ENCODE measurements at places on chromosomes 5 and 9.

- H3K27me3 ChIP-seq, result peaks cover 36% of the 10 kb centered on the region
- no peak overlapping the region for H3K4me3 ChIP-seq
- peak overlapping the region; percentile 1 for H3K27ac ChIP-seq
- H3K4me1 ChIP-seq, result peaks cover 3% of the 10 kb centered on the region
- H3K36me3 ChIP-seq, result no peaks in the 10 kb centered on the region
Observed at GRCh38 chr9:113673726-113674125, 202.4 kb upstream of the ZNF618 start.

DNA sequence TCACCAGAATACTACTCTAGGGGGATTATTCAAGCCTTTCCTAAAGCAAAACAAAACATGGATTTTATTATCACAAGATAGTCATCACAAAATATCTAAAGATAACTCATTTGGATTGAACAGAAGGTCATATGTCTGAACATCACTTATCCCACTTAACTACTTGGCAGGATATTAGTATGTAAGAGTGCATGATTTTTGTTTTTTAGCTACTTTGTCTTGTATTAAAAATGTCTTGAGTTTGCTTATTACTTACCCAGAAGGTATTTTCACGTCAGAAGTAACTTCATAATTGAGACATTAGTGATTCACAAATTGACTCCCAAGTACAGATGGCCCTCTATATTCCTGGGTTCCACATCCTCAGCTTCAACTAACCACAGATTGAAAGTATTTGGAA, 113.8 kb downstream of the TLE4 start:
- peaks cover 29% of the 10 kb centered on the region for H3K4me1 ChIP-seq
- no peaks in the 10 kb centered on the region for H3K27me3 ChIP-seq
- H3K4me3 ChIP-seq, result no peak overlapping the region
- no peak overlapping the region for H3K27ac ChIP-seq
- no peak for DNase-seq
- no peaks in the 10 kb centered on the region for H3K36me3 ChIP-seq

DNA sequence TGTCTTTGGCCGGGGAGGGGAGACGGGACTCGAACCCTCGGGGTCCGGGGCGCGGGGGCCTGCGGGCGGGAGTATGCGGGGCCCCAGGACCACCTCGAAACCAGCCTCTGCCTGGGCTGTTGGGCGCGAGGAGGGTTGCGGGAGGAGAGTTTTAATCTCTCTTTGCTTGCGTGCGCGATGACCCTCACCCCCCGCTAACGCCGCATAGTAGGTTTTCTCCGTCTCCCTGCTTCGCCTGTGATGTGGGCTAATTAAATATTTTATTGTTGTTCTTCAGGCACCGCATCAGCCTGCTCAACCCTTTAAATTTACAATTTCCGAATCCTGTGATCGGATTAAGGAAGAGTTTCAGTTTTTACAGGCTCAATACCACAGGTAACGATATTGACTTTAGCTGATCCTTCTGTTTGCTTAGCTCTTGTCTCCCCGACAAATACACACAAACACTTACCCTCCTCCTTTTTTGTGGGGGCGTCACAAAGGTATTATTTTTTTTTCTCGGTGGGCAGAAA, 1.7 kb downstream of the TLE4 start:
- peaks cover 35% of the 10 kb centered on the region for H3K4me1 ChIP-seq
- DNase-seq, result peak; percentile 22
- peak overlapping the region; percentile 97 for H3K27ac ChIP-seq
- peak overlapping the region; percentile 87 for H3K4me3 ChIP-seq
- peaks cover 37% of the 10 kb centered on the region for H3K27me3 ChIP-seq

GRCh38 chr9:127971357-127972235, 9.2 kb downstream of the EEIG1 start:
- peaks cover 28% of the 10 kb centered on the region for H3K4me1 ChIP-seq
- DNase-seq, result no peak
- peak overlapping the region; percentile 49 for H3K27ac ChIP-seq

GRCh38 chr5:153818626-153819025, 220.1 kb downstream of the FAM114A2 start:
- H3K27me3 ChIP-seq, result no peaks in the 10 kb centered on the region
- no peak overlapping the region for H3K27ac ChIP-seq
- H3K36me3 ChIP-seq, result no peaks in the 10 kb centered on the region
- H3K4me3 ChIP-seq, result no peak overlapping the region
- H3K4me1 ChIP-seq, result no peaks in the 10 kb centered on the region

GRCh38 chr9:20322212-20322611, 300.1 kb downstream of the MLLT3 start:
- no peak overlapping the region for H3K4me3 ChIP-seq
- H3K27ac ChIP-seq, result no peak overlapping the region
- no peak for DNase-seq
- peaks cover 3% of the 10 kb centered on the region for H3K27me3 ChIP-seq
- peaks cover 4% of the 10 kb centered on the region for H3K4me1 ChIP-seq

DNA sequence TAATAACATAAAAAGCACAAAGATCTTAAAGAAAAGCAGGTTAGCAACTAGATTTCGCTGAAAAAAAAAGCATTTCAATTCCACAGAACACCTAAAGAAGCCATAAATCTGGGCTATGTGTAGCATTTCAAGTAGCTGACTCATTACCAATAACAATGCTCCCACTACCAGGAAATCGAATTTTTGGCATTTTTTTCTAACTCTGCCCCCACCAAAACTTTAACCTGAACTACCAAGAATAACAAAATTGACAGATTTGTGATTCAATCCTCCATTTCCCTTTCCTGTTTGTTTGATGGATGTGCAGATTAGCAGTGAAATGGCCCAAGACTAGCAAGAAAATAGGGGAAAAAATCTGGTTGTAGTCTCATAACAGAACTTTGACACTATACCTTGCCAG, 180.2 kb downstream of the RASEF start:
- no peak for DNase-seq
- no peak overlapping the region for H3K4me3 ChIP-seq
- no peaks in the 10 kb centered on the region for H3K36me3 ChIP-seq
- no peak overlapping the region for H3K27ac ChIP-seq
- no peaks in the 10 kb centered on the region for H3K4me1 ChIP-seq

DNA sequence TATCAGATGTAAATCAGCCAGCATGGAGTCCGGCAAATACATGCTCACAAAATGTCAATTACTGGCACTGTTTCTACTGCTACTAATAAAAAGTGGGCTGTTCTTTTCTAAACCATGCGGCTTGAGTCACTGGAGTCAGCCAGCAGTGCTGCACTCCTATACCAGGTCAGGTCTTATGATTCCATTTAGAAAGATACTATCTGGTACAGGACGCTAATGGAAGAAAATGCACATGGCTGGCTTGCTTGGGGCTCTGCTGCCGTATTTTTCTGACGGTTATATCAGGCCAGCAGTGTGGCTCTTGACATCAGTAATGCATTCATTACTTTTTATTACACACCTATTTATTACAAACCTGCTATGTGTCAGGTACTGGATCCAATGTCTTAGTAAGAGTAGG, 74.3 kb downstream of the NDFIP1 start:
- no peaks in the 10 kb centered on the region for H3K36me3 ChIP-seq
- peaks cover under 1% of the 10 kb centered on the region for H3K27me3 ChIP-seq
- no peak overlapping the region for H3K4me3 ChIP-seq
- no peak for DNase-seq
- peaks cover 11% of the 10 kb centered on the region for H3K4me1 ChIP-seq

- peaks cover 32% of the 10 kb centered on the region for H3K36me3 ChIP-seq
- peak overlapping the region; percentile 69 for H3K27ac ChIP-seq
- peak overlapping the region; percentile 30 for H3K4me3 ChIP-seq
- H3K4me1 ChIP-seq, result peaks cover 64% of the 10 kb centered on the region
- H3K27me3 ChIP-seq, result no peaks in the 10 kb centered on the region
Observed at GRCh38 chr5:95956021-95956899, 5.4 kb downstream of the ELL2 start.
